ENCODE measurements at places on chromosomes 4 and X.

DNA sequence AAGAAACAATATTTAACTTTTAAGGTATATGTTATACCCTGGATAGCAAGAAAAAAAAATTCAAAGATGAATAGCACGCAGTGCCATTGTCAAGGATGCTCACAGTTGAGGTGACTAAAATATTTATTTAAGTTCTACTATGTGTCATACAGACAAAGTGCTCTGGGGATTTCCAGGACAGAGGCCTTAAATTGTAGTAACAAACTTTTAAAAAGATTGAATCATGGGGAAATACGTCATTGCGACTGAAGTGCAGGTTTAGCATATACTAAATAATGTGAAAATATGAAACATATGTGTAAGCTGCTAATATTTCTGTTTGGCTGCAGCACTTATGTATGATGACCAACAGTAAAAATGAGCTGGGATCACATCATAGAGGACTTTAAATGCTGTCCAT lies 748.0 kb upstream of the PCDH7 start:
- DNase-seq, result no peak

GRCh38 chr4:4461850-4462249 lies 74.9 kb downstream of the NSG1 start:
- no peak for DNase-seq

- DNase-seq, result peak; percentile 63
Observed at GRCh38 chrX:134246282-134246681, 9.3 kb downstream of the CCDC160 start.

GRCh38 chrX:132774010-132774714 lies 184.3 kb downstream of the HS6ST2 start:
- DNase-seq, result no peak

DNA sequence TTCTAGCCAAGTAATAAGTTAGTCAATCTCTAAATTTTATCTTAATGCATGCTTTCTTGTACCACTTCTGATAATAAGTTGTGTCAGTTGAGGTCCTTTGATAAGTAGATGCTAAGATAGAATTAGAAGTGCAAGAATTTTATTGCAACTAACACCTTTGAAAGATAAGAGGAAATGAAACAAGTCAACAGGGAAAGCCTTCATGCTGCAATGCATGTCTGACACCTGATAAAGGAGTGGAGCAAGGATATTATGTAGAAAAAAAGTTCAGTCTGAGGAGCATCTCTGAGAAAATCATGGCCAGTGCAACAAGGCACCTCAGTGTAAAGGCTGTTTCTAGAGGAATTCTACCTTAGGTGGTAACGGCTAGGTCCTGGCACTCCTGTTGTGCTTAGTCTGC lies 210.7 kb upstream of the PPP1R2C start:
- DNase-seq, result no peak

- DNase-seq, result no peak
Observed at GRCh38 chrX:48046846-48047245, 24.6 kb downstream of the ZNF630 start.

DNA sequence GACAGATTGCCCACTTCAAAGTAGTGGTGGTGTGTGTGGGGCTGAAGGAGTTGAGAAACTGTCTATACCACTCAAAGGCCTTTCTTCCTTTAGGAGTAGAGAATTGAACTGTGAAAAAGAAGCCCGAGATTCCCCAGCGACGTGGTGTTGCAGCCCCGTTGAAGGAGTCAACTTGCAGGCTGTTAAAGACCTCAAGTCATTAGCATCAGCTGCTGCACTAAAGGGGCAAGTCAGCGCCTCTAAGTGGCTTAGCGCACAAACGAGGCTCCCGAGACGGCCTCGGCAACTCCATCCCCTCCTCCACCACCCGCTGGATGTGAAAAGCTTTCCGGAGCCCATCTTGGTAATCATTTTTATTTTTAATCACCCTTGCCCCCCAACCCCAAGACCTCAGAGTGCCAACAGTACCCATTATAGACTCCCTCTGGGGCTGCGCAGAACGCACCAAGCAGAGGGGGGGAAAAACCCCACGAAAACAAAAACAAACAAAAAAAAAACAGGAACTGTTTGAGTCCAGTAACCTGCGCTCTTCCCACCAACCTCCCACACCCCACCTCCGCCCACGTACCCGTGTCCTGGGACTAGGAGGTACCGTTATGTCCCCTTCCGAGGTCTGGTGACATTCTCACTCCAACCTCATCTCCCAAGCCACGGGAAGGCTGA lies 913 bp upstream of the PRDM8 start:
- DNase-seq, result peak; percentile 74

DNA sequence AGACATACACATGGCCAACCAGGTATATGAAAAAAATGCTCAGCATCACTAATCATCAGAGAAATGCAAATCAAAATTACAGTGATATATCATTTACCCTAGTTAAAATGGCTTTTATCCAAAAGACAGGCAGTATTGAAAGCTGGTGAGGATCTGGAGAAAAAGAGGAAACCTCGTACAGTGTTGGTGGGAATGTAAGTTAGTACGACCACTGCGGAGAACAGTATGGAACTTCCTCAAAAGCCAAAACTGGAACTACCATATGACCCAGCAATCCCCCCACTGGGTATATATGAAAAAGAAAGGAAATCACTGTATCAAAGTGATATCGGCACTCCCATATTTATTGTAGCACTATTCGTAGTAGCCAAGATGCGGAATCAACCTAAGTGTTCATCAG lies 23.4 kb downstream of the ABHD18 start:
- DNase-seq, result no peak

- no peak for DNase-seq
Observed at GRCh38 chr4:124450851-124451250, 261.7 kb downstream of the ANKRD50 start.

DNA sequence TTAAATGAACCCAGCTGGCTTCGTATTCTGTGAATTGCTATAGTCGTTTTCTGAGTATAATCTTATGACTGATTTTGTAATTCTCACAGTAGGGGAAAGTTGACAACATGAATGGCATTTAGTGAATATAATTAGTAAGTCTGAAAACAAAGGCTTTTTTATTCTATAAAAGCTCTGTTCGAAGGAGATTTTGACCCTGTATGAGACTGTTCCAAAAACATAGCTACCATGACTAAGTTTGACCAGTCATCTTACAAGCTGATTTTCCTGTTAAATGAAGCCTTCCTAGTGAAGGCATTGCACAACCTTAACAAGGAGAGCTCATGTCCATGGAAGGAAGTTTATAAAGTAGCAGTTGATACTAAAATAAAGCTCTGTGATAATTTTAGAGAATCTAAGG lies 242.3 kb downstream of the RPA4 start:
- no peak for DNase-seq

- DNase-seq, result no peak
Observed at GRCh38 chrX:53320543-53321229, 39.3 kb upstream of the IQSEC2 start.

GRCh38 chr4:168705121-168705520 lies 208.3 kb downstream of the PALLD start:
- DNase-seq, result no peak

GRCh38 chrX:38878641-38879340 lies 77.5 kb downstream of the MID1IP1 start:
- no peak for DNase-seq

GRCh38 chr4:10983268-10983667 lies 298.7 kb upstream of the CLNK start:
- no peak for DNase-seq

GRCh38 chr4:140353786-140354185 lies 19.7 kb upstream of the SCOC start:
- DNase-seq, result no peak

- DNase-seq, result no peak
Observed at GRCh38 chr4:114108869-114109268, 129.4 kb upstream of the ARSJ start.

GRCh38 chrX:70169281-70169680 lies 8.0 kb upstream of the DGAT2L6 start:
- no peak for DNase-seq

GRCh38 chr4:76556452-76556851 lies 121.4 kb downstream of the SHROOM3 start:
- DNase-seq, result no peak

DNA sequence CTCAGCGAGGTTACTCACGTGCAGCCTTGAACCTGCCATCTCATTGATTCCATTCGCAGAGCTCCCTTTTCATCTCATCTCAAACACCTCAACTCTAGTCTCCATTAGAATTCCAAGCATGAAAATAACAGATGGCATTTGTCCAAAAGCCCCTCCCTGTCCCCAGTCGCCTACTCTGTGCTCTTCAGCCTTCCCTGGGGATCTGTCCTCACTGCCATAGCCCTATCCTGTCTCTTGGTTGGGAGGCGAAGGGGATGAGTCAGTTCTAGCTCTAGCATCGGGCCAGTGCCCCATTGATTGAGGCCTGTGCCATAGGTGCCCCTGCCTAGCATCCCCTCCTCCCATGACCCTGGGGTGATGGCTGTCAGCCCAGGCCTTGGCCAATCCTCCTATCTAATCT lies 134.0 kb upstream of the PJA1 start:
- DNase-seq, result no peak

DNA sequence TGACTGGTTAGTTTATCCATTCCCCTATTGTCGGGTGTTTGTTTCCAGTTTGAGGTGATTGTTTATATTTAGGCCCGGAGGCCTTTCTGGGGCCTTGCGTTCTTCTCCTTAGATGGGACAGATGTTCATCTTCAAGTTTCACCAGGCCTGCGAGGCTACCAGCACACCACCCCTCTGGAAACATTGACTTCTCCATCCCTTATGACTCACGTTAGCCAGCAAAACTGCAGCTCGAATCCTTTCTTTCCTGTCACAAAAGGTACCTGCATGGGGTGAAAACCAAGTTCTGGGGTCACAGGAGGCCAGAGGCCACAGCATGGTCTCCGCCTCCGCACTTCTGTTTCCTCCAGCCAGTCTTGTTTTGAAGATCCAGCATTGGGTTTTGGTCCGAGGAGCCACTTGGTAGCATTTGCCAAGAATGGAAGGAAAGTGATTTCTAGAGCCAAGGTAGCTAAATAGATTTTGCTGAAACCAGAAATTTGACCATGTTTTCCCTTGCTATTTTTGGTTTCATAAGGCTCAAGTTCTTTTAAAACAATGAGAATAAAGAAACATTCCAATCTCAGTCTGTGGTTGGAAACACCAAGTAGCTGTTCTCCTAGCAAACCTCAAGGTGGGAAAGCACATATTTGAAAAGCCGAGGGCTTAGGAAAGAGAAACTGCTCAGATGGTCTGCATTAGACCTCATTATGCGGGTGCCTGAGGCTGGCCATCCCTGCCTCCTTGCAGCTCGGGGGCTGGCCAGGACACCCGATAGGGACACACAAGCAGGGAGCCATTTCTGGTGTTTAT lies 5.6 kb downstream of the NYX start:
- no peak for DNase-seq

DNA sequence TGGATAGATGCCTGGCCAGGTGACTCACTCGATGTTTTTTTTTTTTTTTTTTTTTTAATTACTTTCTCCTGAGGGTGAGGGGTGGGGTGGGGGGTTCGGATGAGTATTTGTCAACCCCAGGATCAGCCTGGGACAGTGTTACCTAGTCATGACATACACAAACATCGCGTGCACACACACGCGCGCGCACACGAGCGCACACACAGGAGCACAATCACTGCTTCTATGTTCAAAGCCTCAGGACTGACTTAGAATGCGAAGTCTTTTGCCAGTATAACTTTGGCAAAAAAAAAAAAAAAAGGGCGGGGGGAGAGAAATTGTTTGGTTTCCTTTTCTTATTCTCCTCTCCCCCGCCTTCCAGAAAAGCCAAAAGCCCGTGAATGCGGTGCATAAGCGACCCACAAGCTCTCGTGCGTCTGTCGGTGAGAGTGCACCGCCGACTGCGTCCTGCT lies 115.0 kb upstream of the TEX13C start:
- DNase-seq, result no peak

GRCh38 chrX:132757066-132757623 lies 201.3 kb downstream of the HS6ST2 start:
- no peak for DNase-seq

DNA sequence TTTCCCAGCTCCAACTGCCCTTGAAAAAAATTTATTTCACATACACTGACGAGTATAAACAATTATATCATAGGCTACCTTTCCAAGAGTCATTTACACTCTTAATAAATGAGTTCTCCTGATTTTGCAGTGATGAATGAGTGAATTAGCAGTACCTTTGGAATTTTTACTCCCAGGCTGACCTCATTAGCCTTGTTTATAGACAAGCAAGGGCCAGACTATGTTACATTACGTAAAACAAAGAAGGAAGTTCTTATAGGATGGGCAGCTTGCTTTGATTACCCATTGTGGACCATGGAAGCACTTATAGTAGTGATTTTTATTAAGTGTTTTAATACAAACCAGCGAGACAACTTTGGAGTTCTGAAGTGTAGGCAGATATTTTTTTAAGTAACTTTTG lies 112.9 kb upstream of the C1QTNF7 start:
- no peak for DNase-seq

DNA sequence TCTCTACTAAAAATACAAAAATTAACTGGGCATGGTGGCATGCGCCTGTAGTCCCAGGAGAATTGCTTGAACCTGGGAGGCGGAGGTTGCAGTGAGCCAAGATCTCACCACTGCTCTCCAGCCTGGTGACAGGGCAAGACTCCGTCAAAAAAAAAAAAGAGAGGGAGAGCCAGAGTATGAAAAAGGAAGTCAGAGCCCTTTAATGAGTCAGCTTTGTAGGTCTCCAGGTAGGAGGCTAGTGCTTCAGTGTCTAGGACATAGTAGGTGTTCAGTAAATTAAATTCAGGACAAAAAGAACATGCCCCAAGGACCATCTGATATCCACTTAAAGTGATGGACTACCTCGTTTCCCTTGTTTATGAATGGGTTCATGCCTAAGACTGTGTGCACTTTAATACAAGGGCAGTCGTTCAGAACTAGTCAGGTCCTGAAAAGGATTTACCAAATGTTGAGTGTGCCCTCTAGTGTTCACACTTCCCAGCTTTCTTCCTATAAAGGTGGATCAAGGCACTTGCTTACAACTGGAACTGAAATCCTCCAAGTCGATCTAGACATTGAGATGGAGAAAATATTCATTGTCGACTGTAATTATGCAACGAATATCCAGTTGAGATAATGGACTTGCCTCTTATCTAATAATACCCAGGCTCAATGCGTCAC lies 29.0 kb downstream of the F9 start:
- DNase-seq, result peak; percentile 3

GRCh38 chr4:32506067-32506466 lies 1785.9 kb downstream of the PCDH7 start:
- DNase-seq, result no peak

DNA sequence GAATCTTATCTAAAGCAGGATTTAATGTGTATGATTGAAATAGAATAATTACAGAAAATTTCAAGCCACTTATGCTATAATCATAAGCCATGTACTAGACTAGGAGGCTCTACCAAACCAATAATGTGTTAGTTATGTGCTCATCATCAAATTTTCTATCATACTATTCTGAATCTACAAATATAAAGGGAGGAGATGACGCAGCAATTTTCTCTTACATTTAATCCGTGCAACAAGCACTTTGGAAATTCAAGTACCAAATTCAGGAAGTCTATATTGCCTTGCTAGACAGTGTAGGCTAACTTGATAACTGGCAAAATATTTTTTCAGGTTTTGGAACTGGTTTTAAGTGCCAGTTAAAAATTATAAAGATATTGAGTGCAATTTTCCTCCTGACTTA lies 283.5 kb downstream of the C4orf33 start:
- DNase-seq, result no peak
